CD4-positive, alpha-beta T cell treated with Interleukin-6 at 100 ng/mL for 8 hours (primary cell): ENCODE measurements at places on chromosomes 11 and 22.

GRCh38 chr22:34105461-34106062 lies 185.3 kb upstream of the LARGE1 start:
- DNase-seq, result no peak

GRCh38 chr11:31995525-31996094 lies 95.3 kb upstream of the RCN1 start:
- peak; percentile 9 for DNase-seq

DNA sequence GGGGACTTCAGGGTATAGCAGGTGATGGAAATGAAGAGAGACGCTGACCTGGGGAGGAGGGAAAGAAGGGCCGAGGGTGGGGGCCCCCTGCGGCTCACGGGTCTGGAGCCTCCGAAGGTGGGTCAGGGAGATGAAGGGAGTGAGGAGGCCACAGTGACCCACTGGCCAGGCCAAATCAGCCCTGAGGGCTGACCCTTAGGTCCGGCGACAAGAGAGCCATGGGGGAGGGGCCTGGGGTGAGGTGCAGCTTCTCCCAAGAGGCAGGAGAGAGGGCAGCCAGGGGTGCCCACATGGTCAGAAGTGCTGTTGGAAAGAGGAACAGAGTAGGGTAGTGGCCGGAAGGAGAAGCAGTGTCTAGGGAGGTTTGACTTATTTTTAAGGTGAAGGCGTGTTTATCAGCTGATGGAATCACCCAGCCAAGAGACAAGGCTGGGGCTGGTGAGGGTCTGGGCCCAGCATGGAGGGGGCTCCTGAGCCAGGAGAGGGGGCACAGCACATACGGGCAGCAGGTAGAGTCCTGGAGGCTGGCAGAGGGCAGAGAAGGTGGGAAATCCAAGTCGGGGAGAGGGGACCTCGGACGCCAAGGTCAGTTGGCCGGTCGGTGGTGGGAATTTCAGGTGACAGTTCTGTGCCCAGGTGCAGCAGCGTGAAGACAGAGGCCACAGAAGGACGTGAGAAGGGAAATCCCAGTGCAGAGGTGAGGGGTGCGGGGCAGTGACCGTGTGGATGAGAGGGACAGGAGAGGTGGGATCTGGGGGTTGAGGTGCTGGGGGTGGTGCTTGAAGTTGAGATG lies 49.0 kb downstream of the LINC01488 start:
- DNase-seq, result no peak

DNA sequence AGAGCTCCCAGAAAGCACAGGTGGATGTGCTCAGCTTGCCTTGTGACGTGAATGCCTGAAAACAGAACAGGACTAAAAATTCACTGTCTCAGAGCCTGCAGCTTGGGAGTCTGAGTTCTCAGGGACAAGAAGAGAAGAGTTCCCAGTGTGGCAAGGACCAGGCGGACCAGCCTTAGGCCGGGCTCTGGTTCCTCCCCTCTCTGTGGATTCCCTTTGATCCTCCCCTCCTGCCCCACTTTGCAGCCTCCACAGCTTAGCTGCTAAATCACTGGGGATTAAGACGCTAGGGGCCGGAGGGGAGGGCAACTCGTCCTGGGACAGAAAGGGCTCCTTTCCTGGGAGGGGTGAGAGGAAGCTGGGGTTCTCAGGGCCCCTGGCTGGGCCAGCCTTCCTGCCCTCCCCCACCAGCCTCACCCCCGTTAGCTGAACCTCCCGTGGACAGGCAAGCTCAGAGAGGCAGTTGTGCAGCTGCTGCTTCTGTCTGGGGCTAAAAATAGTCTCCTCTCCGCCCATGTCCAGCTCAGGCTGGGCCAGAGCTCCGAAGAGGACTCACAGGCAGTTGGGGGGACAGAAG lies 29.9 kb upstream of the JAM3 start:
- no peak for DNase-seq
